CD8-positive, alpha-beta memory T cell (primary cell): ENCODE measurements at places on chromosomes 13 and 19.
A peak's percentile ranks its signal among the peaks of the same experiment; 100 is the strongest.

GRCh38 chr19:11674067-11674492, 64.7 kb downstream of the ZNF823 start:
- peaks cover 7% of the 10 kb centered on the region for H3K27me3 ChIP-seq
- no peak overlapping the region for H3K4me3 ChIP-seq
- no peaks in the 10 kb centered on the region for H3K36me3 ChIP-seq
- no peak overlapping the region for H3K27ac ChIP-seq
- H3K4me1 ChIP-seq = no peaks in the 10 kb centered on the region

DNA sequence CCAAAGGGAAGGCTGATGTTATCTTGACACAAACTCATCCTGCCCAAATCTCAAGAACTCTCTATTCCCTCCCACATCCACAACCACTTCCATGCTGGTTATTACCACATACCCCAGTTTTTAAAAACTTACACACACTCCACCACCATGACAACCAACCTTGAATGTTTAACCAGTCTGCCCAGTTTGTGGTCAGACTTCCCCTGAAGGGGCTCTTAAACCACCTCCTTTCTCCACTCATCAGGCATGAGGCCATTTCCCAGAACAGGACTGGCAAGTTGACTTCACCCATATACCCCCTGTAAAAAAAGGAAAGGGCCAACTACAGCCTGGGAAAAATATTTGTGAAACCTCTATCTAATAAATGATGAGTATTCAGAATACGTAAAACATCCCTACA, 12.4 kb upstream of the ZSCAN4 start:
- no peak overlapping the region for H3K4me3 ChIP-seq
- H3K27ac ChIP-seq = no peak overlapping the region
- no peaks in the 10 kb centered on the region for H3K27me3 ChIP-seq
- H3K4me1 ChIP-seq = no peaks in the 10 kb centered on the region
- no peak for DNase-seq

- H3K4me3 ChIP-seq = no peak overlapping the region
- H3K4me1 ChIP-seq = no peaks in the 10 kb centered on the region
- peaks cover 7% of the 10 kb centered on the region for H3K27me3 ChIP-seq
- no peaks in the 10 kb centered on the region for H3K36me3 ChIP-seq
- H3K27ac ChIP-seq = no peak overlapping the region
These were observed 22.6 kb upstream of the SLAIN1 start for GRCh38 chr13:77674852-77675251.

DNA sequence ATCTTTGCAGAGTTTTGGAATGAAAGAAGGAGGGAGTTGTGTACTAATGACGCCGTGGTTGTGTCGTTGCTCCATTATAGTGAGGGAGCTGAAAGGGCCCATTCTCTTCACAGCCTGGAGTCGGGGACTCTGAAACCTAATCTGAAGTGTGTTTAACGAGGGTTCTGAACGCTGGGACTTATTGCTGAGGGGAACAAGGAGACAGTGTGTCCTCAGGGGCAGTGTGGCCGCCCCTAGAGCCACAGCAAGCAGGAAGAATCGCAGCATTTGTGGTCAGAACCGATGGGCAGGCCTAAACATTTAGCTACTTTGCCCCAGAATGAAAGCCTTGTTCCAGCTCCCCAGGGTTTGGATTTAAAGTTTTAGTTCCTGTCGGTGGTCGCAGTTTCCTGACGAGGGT, 156.4 kb upstream of the RNF113B start:
- H3K4me1 ChIP-seq = no peaks in the 10 kb centered on the region
- no peak overlapping the region for H3K27ac ChIP-seq
- no peak overlapping the region for H3K4me3 ChIP-seq
- no peaks in the 10 kb centered on the region for H3K36me3 ChIP-seq

GRCh38 chr13:102800145-102801041, 1.5 kb downstream of the BIVM start:
- peak overlapping the region; percentile 67 for H3K4me3 ChIP-seq
- peaks cover 6% of the 10 kb centered on the region for H3K4me1 ChIP-seq
- peak overlapping the region; percentile 61 for H3K27ac ChIP-seq
- no peaks in the 10 kb centered on the region for H3K36me3 ChIP-seq

GRCh38 chr13:23941211-23941610, 43.9 kb upstream of the C1QTNF9B start:
- no peak overlapping the region for H3K4me3 ChIP-seq
- H3K4me1 ChIP-seq = no peaks in the 10 kb centered on the region
- H3K36me3 ChIP-seq = no peaks in the 10 kb centered on the region
- DNase-seq = no peak

- H3K4me3 ChIP-seq = no peak overlapping the region
- no peak overlapping the region for H3K27ac ChIP-seq
- no peaks in the 10 kb centered on the region for H3K27me3 ChIP-seq
- no peaks in the 10 kb centered on the region for H3K36me3 ChIP-seq
These were observed 492.4 kb downstream of the DACH1 start for GRCh38 chr13:71374471-71375049.

DNA sequence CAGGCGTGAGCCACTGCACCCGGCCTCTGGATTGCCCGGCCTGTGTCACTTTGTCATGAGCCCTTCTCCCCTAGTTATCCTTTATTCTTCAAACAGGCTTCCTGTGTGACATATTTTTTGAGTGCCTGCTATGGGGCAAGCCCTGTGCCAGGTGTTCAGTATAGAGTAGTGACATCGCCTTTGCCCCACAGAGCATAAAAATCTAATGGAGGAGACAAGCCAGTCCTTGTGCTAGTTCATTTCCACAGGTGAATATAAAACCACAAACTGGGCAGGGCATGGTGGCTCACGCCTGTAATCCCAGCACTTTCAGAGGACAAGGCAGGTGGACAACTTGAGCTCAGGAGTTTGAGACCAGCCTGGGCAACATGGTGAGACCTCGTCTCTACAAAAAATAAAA, 43.2 kb downstream of the BBC3 start:
- H3K36me3 ChIP-seq = no peaks in the 10 kb centered on the region
- no peak for DNase-seq
- peaks cover 89% of the 10 kb centered on the region for H3K4me1 ChIP-seq
- no peak overlapping the region for H3K4me3 ChIP-seq
- H3K27ac ChIP-seq = no peak overlapping the region
- no peaks in the 10 kb centered on the region for H3K27me3 ChIP-seq

DNA sequence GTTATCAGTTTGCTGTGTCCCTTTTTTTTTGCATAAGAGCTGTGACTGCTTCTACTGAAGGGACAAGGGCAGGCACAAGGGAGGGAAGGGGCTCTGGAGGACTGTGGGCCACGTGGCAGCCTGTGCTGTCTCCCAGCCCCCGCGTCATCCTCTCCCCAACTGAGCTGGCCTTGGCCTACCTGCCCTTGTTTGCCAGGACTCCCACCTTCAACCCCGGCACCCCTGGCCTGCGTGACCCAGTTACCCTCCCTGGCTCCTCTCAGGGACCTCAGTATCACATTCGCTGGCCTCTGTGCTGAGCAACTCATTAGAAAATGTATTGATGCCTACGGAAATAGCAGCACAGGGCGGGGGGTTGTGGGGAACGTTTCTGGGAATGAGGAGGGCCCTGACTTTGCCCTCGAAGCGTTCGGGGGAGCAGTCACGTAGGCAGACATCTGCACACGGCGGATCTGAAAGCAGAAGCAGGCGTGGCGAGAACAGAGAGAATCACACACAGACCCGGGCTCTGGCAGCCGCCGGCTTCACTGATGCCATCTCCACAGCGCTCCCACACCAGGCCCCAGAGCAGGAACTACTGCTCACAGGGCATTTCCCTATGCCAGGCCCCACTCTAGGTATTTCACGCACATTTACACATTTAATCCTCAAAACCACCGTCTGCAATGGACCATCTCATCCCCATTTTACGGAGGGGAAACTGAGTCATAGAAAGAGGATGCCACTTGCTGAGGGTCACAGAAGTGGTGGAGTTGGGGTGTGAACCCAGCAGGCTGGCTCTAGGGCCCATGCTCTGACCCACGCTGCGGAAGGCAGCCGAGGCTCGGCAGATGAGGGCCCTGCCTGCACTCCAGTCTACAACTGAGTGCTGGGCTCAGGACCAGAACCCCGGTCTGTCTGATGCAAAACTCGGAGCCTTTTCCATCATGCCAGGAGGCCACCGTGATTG, 5.7 kb upstream of the ATF5 start:
- H3K36me3 ChIP-seq = peaks cover 38% of the 10 kb centered on the region
- H3K27ac ChIP-seq = no peak overlapping the region
- no peaks in the 10 kb centered on the region for H3K27me3 ChIP-seq
- H3K4me1 ChIP-seq = peaks cover 18% of the 10 kb centered on the region

GRCh38 chr13:20514866-20515265, 10.8 kb downstream of the CRYL1 start:
- DNase-seq = no peak
- no peaks in the 10 kb centered on the region for H3K4me1 ChIP-seq
- H3K36me3 ChIP-seq = no peaks in the 10 kb centered on the region
- no peak overlapping the region for H3K27ac ChIP-seq
- no peak overlapping the region for H3K4me3 ChIP-seq
- H3K27me3 ChIP-seq = no peaks in the 10 kb centered on the region

DNA sequence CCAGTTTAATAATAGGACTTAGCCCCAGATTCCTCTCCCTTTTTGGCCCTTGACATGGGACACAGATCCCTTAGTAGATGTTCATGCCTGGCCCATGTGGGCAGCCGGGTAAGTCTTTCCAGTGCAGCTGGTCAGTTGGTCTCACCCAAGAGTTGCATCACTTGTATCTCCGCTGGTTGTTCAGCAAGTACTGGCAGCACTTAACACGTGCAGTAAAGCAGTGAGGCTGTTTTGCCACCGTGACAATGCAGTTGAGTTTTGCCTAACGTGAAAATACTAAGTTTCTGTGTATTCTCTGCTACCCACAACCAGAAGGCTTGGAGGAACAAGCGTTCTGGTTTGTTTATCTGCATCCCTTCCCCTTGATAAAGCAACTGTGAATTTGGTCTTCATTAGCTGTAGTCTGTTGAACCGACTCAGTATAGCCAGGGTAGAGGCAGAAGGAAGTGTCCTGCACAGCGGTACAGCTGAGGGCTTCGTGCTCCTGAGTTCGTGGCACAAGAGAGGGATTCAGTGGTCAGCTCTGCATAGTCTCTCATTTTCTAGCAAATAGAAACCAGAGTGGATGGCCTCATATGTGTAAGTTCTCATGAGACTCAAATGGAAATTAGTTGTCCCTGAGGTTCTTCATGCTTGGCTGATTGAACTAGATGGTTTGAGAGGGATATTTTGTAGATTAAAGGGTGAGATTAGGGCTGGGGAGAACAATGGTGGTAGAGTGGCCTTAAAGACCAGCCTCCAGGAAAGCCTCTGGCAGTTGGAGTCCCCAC, 50.3 kb downstream of the ARHGEF7 start:
- no peaks in the 10 kb centered on the region for H3K36me3 ChIP-seq
- no peaks in the 10 kb centered on the region for H3K27me3 ChIP-seq
- no peak overlapping the region for H3K4me3 ChIP-seq
- peaks cover 21% of the 10 kb centered on the region for H3K4me1 ChIP-seq

- peaks cover 22% of the 10 kb centered on the region for H3K4me1 ChIP-seq
- H3K27me3 ChIP-seq = no peaks in the 10 kb centered on the region
- H3K27ac ChIP-seq = no peak overlapping the region
- DNase-seq = no peak
- H3K36me3 ChIP-seq = peaks cover 5% of the 10 kb centered on the region
- H3K4me3 ChIP-seq = no peak overlapping the region
These were observed 3.1 kb downstream of the ZNF428 start for GRCh38 chr19:43616306-43616705.
